Ureter (tissue), 1 donor: ENCODE measurements at places on chromosomes 1 and 21. TPM values are rescaled to one million over a fixed set of nuclear protein-coding genes. Genes with fewer than 3 reads are reported as not detected.

- no peak for DNase-seq
These were observed 59.1 kb downstream of the ERO1B start for GRCh38 chr1:236222632-236223031.

Gene TAL1
- 3.2 TPM for total RNA-seq

GRCh38 chr1:236336084-236336483, 54.3 kb upstream of the ERO1B start:
- no peak for DNase-seq

DNA sequence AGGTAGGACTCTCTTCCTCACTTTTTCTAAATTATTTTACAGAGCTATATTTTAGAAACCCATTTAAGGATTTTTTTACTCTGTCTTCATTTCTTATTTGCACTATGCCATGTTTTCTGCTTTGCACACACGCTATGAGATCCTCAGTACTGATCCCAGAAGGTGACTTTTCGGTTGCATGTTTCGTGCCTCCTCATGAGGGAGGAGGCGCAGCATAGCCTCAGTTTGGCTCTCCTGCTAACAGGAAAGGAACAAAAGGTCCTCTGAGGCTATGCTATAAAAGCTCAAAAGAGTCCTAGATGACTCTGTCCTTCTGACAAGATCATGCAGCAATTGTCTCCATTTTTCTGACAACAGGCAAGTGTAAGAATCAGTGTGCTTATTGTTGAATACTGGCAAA, 189.7 kb downstream of the GPR52 start:
- no peak for DNase-seq

Gene AK5
- 1.9 TPM for total RNA-seq

GRCh38 chr1:113042285-113043143, 30.5 kb upstream of the LRIG2 start:
- DNase-seq = peak; percentile 70

DNA sequence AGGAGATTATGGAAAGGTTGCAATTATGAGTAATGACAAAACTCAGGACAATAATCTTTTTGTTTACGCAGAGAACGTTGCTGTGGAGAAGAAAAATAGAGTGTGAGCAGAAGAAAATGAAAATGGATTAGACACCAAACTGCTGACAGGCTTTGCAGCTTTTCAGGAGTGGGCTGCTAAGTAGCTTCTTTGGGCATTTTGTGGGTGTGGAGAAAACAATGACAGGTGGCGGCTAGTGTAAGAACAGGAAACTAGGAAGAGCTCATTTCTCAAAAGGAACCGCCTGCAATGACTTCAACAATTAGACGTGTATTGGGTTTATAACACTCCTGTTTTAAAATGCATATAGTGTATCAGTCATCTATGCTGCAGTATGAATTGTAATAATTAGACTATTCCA, 18.3 kb upstream of the PALMD start:
- no peak for DNase-seq

DNA sequence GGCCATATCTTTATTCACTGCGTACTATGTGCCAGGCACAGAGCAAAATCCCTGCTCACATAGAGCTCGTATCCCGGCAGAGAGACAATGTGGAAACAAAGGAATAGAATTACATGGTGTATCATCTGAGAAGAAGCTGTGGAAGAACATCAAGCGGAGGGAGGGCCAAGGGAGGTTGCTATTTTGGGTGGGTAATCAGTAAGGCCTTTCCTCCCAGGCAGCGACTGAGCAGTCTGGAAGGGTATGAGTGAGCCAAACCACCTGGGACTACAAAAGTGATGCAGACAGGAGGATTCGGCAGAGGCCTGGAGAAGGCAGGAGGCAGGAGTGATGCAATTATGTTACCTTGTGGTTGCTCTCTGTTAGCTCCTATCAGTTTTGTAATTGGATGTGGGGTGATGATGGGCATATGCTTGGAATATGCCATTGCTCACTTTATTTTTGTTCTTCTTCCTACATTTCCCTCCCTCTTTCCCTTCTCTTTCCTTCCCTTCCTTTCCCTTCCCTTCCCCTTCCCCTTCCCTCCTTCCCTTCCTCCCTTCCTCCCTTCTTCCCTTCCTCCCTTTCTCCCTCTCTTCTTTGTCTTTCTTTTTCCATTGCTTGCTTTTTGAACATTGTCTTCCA, 172.9 kb downstream of the DISC1 start:
- DNase-seq = no peak

Gene OR10Z1
- not detected for total RNA-seq

GRCh38 chr1:178371235-178371634, 125.5 kb downstream of the CLEC20A start:
- no peak for DNase-seq

Gene RNU1-2
- total RNA-seq = 1,626 TPM

GRCh38 chr1:163439471-163439870, 117.7 kb downstream of the NUF2 start:
- DNase-seq = no peak

DNA sequence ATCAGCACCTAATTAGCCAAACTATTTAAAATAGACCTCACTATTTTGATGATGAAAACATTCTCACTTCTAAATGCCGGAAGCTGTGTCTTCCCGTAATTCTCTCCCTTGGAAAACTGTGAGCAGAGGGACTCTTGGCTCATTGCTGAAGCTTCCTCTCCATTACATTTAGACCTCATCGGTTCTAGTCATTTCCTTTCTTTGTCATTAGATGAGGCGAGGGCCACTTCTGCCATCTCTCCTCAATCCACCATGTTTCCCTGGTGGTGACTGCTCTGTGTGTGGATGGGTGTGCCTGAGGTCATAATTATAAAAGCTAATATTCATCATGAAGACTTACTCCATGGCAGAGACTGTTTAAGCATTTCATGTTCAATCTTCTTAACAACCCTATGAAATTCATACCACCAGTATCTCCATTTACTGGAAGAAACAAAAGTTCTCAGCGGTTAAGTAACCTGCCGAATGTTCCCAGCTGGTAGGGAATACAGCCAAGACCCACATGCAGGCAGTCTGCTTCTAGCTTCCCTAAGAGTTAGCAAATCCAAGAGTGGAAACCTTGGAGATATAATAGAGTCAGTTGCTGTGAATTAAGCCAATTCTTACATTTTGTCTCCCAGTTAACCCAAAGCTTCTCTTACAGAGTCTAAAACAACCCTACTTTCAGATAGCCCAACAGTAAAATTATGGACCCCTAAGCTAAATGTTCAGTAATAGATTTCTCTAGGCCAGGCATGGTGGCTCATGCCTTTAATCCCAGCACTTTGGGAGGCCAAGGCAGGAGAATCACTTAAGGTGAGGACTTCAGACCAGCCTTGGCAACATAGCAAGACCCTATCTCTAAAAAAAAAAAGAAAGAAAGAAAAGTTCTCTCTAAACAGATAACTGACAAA, 156.2 kb downstream of the ZBTB18 start:
- no peak for DNase-seq

Gene DCST2
- 1.2 TPM for total RNA-seq

Gene ATXN7L2
- total RNA-seq = 6.0 TPM

DNA sequence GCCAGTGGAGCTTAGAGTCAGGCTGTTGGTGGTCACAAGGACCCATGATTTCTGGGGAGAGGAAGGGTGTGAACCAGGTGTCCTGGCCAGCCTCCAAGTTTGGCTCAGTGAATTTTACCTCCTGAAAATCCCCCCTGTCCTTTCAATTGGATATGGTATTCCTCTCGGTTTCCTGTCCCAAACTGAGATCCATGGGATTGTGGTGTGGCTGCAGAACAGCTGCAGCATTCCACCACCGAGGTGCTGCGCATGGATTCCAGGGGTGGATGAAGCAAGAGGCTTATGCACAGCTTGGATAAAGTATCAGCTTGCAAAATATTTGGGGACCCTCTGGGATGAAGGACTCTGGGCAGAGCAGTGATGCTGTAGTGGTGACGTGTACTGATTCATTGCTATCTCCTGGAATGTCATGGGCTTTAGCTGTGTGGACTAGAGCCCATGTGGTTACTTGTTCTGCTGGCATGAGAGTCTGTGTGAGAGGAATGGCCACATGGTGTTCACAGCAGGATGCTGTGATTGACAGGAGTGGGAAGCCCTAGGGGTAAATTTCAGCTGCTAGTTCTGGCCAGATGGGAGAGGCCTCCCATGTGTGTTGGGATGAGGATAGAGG, 148.7 kb upstream of the SPAG17 start:
- DNase-seq = no peak

GRCh38 chr1:16134066-16134801, 21.6 kb downstream of the EPHA2 start:
- DNase-seq = no peak

DNA sequence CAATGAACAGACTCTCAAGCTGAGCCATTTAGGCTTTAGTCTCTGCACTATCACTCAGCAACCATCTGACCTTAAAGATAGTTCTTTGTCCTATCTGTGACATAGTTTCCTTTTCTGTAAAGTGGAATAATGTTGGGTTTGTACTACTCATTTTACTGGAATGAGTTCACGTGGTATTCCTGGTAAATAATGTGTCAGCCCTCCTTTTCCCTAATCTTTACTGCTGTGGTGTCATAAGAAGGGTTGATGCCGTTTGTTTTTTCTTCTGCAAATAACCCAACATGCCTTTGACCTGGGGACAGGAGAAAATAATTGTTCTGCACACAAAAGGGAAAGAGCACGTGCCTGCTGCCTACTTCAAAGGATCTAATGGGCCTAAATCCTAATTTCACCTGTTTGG, 297.8 kb downstream of the BRINP3 start:
- DNase-seq = no peak

Gene KIF2C
- 3.5 TPM for total RNA-seq

DNA sequence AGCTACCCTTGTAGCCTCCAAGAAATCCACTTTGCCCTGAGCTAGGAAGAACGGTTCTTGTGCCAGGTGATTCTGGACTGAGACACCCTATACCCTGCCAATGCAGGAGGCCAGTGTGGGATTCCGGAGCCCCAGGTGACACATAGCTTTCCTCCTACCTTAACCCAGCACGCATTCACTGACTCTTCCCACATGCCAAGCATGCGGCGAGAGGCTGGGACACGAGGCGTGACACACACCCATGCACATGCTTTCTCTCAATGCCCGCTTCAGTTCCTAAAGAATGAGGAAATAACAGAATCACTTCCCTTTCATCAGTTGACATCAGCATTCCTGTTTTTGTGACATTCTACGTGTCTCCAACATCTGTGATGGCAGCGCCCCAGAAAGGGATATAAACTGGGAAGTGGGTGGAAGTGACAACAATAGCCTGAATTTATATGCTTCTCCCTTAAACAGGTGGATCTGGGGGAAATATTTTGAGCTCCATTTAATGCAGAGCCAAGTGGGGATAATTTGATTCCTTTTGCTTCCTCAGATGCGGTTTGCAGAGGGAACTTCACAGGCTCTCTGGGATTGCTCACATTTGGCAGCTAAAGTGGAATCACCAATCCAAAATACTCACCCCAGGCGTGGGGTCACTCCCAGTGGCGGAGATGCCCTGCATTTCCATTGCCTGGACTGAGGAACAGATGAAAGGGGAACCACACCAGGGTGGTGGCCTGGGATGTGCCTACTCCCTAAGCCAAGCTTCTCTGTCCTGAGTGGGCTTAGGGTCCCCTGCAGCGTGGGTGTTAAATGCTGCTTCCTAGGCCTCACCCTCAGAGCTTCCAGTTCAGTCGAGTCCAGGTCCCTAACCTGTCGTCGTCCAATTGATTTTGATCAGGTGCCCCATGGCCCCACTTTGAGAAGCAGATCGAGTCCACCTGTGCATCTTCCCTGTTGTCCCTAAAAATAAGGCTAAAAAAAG, 445.1 kb downstream of the SIPA1L2 start:
- no peak for DNase-seq

DNA sequence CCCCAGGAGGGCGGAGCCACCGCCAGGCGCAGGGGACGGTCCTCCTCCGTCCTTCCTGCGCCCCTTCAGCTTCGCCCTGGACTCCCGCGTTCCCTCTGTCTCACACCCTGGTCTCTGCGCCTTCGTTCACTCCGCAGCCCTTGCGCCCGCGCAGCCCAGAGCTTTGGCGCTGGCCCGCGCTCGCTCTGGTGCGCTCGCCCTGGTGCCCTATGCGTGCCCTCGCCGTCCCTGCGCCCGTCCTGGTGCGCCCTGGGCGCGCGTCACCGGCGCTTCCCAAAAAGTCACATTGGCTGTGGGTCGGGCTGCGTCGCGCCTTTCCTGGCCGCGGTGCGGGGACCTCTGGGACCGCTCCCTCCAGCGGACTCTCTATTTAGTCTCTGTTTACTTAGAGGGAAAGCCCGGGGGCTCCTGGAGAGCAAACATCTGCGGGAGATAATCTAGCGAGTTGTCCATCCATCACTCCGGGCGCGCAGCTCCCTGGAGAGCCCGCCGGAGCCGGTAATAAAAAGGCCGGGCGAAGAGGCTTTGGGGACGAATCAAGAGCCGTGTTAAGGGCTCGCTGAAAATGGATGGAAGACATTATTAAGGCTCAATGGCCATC, 178.6 kb downstream of the PRDM16 start:
- DNase-seq = no peak

Gene CRP
- 1.1 TPM for total RNA-seq

Gene RAB7B
- total RNA-seq = 11.7 TPM

- no peak for DNase-seq
These were observed 972.2 kb downstream of the TTLL7 start for GRCh38 chr1:83026745-83027144.

DNA sequence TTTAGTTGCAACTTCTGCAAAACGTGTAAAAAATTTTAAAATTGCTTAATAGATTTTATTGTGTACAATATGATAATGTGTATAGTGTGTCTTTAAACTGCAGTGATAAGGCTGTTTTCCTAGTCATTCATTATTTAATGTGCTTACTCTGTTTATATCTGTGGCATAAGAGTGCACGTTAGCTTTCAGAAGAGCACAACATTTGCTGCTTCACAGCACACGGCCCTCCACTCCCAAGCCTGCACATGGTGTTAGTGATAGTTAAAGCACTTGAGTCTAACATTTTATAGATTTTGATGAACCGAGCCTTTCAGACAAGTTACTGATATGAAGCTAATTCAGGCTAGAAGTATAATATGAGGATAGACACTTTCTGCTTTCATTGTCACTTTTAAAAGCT, 120.6 kb downstream of the ADGRL2 start:
- no peak for DNase-seq
